ENCODE measurements at places on chromosomes 3 and 15.

- DNase-seq, result no peak
These were observed 44.6 kb upstream of the SMAD6 start for GRCh38 chr15:66657185-66658020.

DNA sequence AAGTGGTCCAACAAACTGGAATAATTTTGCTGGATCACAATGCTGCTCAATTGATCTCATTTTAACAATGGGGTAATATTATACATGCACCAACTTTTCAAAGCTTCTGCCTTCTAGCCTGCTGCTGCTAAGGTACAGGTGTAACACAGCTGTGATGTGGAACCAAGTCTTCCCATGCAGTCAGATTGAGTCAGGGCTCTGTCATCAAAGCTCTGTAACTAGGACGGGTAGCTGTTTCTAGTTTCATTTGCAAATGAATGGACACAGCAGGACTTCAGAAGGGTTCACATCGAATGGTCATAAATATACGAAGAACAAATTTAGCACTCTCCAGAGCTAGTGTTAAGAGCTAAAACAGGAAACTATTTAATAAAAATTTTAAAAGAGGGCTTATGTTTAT lies 189.2 kb downstream of the USP13 start:
- DNase-seq, result no peak

DNA sequence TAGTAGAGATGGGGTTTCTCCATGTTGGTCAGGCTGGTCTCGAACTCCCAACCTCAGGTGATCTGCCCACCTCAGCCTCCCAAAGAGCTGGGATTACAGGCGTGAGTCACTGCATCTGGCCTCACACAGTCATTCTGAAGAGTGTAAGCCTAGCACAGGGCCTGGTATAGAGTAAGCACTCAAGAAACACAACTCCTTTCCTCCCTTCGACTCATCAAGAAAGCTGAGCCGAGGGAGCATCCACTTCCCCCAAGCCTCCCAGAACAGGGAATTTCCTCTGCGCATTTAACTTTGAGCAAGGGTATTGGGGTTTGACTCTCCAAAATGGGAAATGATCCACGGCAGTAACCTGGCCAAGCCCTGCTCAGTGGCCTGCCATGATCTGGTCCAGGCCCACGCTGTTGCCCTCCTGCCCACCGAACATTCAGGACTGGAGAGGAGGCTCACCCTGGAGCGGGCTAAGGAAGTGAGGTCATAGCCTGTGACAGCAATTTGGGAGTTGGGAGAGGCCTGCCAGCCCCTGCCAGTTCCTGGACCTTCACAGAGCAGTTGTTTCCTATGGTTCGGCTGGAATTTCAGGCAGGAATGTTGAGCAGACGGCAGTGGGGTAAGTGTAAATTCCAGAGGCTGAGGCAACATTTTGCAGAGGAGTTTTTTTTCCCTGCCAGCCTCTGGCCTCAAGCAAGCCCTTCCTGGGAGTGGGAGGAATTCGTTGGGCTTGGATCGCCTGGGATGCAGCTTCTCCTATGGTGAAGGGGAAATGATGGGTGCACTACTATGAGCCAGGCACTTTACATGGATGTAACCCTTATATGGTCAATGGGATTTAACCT lies 21.2 kb upstream of the SMAD3 start:
- DNase-seq, result peak; percentile 81

DNA sequence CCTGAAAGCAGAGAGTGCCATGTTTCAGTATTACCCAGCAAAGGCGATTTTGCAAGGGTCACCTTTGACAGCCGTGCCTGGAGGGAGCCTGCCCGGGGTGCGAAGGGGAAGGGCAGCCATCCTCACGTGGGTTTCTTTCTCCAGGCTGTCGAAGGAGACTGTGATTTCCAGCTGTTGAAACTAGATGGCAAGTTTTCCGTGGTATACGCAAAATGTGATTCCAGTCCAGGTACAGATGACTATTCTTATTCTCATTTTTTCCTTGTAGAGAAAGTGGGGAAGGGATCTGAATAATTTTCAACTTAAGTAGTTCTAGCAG lies 3.4 kb downstream of the AHSG start:
- no peak for DNase-seq

GRCh38 chr15:58403581-58403980 lies 28.2 kb upstream of the LIPC start:
- DNase-seq, result no peak

DNA sequence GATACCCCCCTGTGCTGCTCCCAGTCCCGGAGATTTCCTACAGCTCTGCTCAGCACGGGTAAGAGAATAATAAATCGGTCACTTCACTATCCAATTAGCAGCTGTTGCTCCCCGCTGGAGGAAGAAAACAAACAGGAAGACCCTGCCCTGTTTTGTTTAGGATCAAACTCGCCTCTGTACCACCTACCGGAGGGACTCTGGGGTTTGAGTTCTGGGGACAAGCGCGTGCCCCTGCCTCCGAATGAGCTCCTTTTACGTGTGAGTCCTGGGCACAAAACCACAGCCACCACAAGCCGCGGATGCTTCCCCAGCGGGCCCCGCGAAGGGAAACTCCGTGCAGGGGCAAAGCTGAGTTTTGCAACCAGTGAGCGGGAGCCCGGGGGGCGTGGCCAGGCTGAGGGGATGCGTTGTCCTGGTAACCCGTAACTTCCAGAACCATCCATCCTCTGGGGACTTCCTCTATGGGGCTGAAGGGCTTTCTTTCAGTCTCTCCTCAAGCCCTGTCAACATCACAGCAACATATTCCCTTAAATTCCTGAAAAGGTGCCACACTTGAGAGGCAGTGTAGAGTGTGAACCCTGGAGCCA lies 315.7 kb upstream of the PROK2 start:
- DNase-seq, result no peak

GRCh38 chr3:25662736-25663320 lies 1.9 kb downstream of the TOP2B start:
- no peak for DNase-seq

- no peak for DNase-seq
These were observed 31.0 kb upstream of the ATOSA start for GRCh38 chr15:52710050-52710707.

GRCh38 chr15:78811124-78811824 lies at the start of gene ADAMTS7:
TSS of gene ADAMTS7 (minus strand) at chr15:78811464. CDS start at chr15:78811220, 244 bp downstream.
- DNase-seq, result no peak

DNA sequence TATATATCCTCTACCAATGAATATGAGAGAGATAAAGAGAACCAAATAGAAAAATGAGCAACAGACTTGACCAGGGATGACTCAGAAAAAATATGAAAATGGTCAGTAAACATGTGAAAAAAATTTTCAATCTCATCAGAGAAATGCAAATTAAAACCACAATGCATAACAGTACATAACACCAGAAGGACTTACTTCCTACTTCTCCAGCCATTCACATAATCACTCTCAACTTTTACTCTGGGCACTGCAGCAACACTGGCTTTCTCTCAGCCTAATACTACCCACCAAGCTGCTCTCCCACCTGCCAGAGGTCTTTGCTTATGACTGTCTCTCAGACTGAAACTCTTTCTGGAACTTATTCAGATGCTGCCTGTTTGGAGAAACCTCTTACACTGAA lies 49.4 kb downstream of the DPH6 start:
- no peak for DNase-seq

DNA sequence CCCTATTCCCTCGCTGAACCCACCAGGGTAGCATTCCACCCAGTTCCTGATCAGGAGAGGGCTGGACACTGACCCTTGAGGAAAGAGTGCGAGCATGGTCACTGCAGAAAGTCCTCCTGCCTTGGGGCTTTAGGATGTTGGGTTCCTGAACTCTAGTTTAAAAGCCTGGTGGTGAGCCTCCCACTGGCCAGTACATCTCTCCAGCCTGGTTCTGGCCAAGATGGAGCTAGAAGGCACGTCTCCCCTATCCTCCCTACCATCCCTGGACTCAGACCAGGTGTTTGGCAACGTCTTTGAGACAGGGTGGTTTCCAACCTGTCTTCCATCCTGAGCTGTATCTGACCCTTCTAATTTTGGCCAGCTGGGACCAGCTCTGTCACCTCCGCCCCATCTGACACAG lies 31.4 kb downstream of the NBEAL2 start:
- no peak for DNase-seq

DNA sequence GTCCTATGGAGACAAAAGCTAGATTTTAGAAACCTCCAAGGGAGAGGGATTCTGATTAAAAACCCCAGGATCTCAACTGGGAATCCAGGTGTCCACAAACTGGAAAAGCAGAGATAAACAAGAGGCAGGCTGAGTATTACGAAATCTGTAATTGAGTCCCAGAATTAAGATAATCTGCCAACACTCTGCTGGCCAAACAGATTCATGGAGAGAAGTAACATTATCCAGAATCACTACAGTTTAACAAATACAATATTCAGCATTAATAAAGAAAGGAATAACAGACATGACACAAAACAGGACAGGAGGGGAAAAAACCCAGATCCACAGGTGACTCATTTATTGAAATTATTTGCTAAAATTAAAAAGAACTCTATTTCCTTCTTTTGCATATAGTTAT lies 227.2 kb upstream of the NANOGP8 start:
- no peak for DNase-seq

DNA sequence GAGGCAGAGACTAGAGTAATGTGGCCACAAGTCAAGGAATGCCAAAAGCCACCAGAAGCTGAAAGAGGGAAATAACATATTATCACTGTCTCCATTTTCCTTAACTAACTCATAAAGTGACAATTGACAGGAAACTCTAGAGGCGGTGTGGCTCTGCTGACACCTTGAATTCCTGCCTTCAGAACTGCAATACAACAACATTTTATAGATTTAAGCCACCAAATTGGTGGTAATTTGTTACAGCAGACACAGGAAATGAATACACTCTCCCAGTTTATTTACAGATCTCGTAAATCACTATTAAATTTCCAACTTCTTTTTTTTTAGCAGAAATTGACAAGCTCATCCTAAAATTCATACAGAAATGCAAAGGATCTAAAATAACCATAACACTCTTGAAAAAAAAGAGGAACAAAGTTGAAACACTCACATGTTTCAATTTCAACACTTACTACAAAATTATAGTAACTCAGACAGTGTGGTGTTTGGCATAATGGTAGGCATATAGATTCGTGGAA lies 449.9 kb downstream of the OTOL1 start:
- no peak for DNase-seq

DNA sequence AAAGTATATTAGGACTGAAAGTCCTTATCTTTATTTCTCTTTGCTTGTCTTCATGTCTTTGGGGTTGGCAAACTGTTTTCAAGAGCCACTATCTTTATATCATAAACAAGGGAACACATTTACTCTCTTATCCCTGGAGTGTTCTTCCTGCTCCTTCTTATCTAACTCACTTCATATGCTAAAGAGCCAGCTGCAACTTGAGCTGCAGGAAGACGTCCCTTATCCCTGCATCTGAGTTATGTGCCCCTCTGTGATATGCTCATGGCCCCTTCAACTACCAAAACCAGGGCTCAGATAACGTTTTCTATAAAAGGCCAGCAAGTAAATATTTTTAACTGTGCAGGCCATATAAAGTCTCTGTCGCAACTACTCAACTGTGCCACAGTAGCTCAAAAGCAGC lies 137.0 kb upstream of the CRBN start:
- DNase-seq, result no peak

DNA sequence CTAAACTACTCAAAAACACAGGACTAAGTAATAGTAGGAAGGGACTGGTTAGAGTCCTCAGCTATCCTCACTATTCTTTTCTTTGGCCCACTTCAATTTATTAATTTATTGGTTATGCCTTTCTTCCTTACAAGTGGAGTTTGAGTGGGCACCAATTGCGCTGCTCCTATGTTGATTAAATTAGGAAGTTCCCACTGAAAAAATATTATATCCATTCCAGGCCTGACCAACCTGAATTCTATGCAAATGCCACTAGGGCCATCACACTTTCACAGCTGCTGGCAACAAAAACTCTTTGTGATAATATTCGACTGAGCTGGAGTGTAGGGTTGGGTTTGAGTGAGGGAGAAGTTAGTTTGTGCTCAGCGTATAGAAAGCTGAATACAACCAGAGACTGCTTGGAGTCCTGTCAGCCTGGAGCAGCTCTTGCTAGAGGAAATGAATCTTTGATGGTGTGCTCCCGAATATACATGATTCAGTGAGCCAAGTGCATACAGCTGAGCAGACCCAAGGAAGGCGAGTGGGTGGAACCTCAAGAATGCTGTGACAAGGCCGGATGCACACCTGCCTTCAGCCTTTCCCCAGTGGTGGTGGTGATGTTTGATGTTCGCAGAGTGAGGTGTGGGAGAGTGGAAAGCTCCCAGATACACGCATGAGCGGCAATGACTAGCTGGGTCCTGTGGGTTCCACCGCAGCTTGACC lies 1.5 kb downstream of the ARHGEF3 start:
- DNase-seq, result no peak

GRCh38 chr3:51617597-51617996 lies 53.5 kb upstream of the TEX264 start:
- DNase-seq, result no peak

GRCh38 chr3:193271101-193271840 lies 30.2 kb downstream of the PLAAT1 start:
- DNase-seq, result no peak

DNA sequence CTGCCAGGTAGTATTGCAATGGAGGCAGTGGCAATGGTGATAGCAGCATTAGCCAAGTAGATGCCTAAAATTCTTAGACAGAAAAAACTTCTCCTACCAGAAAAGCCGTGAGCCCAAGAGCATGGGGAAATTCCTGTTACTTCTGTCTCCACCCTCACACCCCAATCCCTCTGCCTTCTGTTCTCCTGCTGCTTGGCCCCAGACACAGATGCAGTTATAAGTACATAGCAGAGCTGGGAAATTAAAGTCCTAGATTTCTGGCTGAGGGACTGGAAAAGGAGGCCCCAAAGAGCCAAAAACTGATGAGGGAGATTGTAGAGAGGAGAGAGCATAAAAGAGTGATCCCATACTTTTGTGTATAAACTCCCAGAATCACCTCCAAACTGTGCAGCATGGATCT lies 166.9 kb downstream of the SMAD6 start:
- no peak for DNase-seq

DNA sequence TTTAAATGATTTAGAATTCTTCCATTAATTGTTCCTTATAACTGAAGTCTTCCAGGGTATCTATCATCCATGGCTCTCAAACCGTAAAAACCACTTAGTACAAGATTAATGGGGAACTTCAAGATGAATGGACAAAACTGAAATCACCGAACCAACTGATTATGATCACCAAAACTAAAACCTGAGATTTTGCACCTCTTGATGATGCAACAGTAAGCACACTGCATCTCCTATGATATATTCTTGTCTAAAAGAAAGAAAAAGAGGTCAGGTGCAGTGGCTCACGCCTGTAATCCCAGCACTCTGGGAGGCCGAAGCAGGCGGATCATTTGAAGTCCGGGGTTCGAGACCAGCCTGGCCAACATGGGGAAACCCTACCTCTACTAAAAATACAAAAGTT lies 3.6 kb upstream of the ISY1 start:
- no peak for DNase-seq

DNA sequence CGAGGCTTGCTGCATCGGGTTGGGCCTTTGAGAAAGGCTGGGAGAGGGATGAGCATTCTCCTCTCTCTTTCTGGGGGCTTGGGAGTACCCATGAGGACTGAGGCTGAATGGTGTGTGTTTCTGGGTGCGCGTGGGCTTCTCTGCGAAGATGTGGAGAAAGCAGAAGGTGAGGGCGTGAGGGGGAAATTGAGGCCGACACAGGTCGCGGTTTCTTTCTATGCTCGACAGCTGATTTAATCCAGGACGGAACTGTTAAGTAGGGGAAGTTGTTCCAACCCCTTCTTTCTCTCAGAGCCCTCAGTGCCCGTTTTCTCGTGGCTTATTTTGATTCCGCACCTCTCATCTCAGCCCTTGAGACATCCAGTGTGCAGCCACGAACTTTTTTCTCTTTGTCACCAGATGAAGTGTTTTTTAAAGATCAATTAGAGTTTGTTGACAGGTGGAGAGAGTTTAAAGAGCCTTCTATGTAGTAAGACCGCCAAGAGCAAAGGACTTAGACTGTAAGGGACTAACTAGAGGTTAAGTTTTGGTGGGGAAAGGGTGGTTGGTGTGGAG lies 711 bp downstream of the STARD9 start:
- DNase-seq, result no peak
